ENCODE measurements at places on chromosomes 3 and 15.

- no peak for DNase-seq
These were observed 95.2 kb upstream of the RBMS3 start for GRCh38 chr3:29185706-29186105.

DNA sequence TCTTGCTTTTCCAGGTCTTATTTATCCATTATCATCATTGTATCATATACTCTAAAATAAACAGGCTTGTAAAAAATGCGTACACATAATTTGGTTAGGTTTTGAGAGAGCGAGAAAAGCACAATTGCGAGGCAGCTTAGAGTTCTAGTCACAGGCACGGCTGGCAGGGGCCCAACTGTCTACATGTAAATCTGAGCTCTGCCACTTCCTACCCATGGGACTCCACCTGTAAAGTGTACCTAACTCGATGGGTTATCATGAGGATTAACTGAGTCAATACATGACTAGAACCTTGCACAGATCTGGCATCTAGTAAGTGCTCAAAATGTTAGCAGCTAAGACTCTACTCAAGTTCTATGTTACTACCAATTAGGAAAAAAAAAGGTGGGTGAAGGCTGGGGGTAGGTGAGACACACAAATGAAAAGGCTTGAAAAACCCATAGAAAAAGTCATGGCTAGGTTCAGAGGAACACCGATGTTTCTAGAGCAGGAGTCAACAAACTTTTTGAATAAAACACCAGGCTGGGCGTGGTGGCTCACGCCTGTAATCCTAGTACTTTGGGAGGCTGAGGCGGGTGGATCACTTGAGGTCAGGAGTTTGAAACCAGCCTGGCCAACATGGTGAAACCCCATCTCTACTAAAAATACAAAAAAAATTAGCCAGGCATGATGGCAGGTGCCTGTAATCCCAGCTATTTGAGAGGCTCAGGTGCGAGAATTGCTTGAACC lies 36.2 kb downstream of the GLB1 start:
- DNase-seq, result no peak

GRCh38 chr15:70407955-70408354 lies 310.2 kb upstream of the TLE3 start:
- DNase-seq, result no peak

GRCh38 chr15:101675015-101675414 lies 22.8 kb upstream of the TM2D3 start:
- peak; percentile 55 for DNase-seq

GRCh38 chr3:42511201-42511600 lies 8.8 kb downstream of the VIPR1 start:
- DNase-seq, result no peak

DNA sequence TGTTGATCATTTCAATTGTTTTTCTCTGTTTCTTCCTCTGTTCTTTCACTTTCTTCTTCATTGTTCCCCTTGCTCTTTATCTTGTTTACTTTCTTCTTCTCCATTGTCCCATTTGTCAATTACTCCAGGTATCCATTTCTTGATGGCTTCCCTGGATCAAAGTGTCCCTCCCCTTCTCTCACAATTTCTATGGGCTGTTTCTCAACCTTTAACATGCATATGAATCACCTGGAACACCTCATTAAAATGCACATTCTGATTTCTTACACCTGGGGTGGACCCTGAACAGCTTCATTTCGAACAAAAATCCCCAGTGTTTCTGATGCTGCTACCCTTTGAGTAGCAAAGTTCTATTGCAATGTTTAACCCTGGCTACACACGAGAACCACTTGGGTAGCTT lies 454.8 kb downstream of the EPHA6 start:
- no peak for DNase-seq

GRCh38 chr3:157318639-157319288 lies 117.9 kb upstream of the PTX3 start:
- no peak for DNase-seq

- DNase-seq, result no peak
These were observed 172.6 kb downstream of the RBMS3 start for GRCh38 chr3:29453284-29454001.

- no peak for DNase-seq
These were observed 7.0 kb downstream of the ROPN1 start for GRCh38 chr3:123984957-123985356.

DNA sequence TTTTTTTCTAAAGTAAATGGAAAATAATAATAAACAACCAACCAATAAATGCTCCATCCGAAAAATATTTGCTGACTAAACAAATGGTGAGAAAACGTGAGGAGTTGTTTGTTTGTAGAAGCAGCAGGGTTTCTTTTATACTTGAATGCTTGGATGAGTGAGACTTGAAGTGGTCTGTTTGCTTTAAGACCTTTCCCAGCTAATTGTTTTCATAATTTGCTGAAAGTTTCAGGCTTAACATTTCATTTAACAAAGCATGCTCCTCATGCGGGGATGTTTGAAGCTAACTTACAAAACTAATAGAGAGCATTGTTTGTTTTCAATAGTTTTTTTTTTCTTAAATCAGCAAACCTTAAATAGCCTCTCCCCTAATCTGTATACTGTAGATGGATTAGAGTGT lies 484.6 kb downstream of the ROBO2 start:
- DNase-seq, result no peak

GRCh38 chr3:143559296-143559695 lies 289.0 kb downstream of the SLC9A9 start:
- DNase-seq, result no peak

GRCh38 chr3:244041-244440 lies 47.5 kb downstream of the CHL1 start:
- no peak for DNase-seq

GRCh38 chr3:18633002-18633401 lies 207.9 kb upstream of the SATB1 start:
- no peak for DNase-seq

DNA sequence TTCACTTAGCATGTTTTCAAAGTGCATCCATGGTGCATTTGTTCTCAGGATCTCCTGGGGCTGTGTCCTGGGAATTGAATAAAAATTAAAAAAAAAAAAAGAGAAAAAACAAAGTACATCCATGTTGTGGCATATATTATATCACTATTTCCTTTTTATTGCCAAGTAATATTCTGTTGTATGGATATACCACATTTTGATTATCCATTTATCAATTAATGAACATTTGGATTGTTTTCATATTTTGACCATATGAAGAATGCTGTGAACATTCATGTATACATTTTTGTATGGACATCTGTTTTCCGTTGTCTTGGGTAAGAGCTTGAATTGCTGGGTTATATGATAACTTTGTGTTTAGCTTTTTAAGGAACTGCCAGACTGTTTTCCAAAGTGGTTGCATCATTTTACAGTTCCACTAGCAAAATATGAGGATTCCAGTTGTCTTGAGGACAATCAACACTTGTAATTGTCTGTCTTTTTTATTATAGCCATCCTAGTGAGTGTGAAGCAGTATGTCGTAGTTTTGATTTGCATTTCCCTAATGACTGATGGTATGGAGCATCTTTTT lies 44.5 kb downstream of the CTDSPL2 start:
- DNase-seq, result no peak

- DNase-seq, result peak; percentile 100
These were observed 17.3 kb upstream of the HRH1 start for GRCh38 chr3:11136830-11137626.

DNA sequence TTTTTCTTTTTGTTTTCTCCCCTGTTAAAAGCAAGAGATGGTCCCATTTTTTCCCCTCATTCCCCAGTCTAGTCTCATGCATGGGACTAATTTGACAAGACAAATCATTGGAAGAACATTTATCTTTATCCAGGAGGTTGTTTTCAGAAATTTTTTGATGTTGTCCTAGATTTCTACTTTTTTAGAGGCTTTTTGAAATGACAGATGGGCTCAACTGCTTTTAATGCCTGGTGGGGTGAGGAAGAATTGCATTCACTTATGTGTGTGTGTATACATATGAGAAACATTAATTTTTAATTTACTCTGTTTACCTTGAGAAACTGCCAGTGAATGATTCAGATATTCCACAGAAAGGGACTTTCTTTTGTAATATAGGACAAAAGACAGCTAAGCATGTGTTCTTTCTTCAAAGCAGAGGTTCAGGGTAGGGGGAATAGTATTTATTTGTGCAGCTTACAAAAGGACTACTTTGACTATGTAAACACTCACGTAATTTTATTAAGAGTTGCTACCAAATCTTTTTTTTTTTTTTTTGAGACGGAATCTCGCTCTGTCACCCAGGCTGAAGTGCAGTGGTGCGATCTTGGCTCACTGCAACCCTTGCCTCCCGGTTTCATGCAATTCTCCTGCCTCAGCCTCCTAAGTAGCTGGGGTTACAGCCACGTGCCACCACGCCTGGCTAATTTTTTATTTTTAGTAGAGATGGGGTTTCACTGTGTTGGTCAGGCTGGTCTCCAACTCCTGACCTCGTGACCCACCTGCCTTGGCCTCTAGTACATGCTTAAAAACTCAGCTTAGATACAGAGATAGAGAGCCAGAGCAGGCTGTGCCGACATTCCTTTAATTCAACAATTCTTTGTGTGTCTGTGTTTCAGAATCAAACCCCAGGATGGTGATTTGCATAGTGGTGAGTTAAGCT lies 130.1 kb upstream of the RARB start:
- no peak for DNase-seq

DNA sequence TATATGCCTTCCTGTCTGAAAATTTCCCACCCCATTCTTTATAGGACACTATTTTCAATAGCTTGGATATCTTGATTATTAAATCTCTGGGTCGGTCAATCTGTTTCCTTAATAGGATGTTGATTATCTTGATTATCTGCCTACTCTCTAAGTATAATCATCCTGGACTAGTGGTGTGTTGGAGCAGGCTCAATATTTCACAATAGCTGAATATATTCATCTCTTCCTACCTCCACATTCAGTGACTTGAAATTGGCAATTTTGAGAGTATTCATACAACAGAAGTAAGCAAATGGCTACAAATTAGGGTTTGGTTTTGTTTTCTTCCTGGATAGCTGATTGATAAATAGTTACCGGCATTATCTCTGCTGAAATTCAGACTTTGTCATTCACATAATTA lies 1162.6 kb downstream of the ROBO1 start:
- no peak for DNase-seq

- no peak for DNase-seq
These were observed 58.4 kb downstream of the TRAK1 start for GRCh38 chr3:42149532-42149931.

GRCh38 chr3:53826048-53826447 lies 20.2 kb downstream of the CHDH start:
- DNase-seq, result no peak

GRCh38 chr3:97940034-97940433 lies 32.2 kb downstream of the RIOX2 start:
- no peak for DNase-seq

DNA sequence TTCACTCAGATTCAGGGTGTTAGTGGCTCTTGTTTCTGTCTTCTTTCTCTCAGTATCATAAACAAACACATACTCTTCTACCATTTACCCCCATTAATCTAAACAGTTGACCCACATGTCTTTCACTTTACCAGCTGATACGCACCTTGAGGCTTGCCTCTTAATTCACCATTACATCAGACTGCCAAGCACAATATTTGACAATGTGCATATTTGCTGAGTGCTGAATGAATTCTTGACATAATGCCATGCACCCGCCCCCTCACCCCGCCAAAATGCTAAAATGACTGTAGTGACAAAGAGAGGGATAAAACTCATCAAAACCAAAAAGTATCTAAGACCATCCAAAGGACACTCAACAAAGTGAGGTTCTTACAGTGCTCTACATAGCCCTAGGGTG lies 57.4 kb downstream of the NGLY1 start:
- no peak for DNase-seq

DNA sequence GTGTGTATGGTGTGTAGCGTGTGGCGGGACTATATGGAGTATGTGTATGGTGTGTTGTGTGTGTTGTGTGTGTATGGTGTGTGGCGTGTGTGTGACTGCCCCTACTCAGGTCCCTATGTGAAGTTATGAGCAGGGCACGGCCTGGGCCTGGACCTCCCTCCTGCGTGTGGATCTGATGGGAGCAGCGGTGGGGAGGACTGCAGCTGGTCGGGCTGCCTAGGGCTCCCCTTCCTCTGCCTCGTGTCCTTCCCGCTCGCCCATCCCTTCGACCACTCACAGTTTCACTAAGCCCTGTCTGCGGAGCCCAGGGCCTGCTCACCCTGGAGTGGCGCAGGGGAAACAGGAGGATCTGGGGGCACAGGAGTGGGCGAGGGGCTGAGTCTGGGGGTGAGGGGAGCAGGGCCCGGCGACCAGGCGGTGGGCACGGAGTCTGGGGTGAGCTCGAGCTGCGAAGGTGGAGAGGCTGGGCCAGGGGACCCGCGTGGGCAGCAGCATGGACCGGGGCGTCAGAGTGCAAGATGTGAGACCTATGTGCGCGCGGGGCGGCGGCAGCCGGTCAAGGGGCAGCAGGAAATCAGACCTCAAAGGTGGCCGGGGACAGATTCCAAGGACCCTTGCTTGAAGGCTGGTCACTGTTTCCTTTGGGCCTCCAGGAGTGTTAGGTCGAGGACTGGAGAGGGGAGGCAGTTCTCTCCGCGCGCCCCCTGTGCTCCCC lies 26.6 kb downstream of the GABRA5 start:
- no peak for DNase-seq

- DNase-seq, result no peak
These were observed 63.8 kb upstream of the ACP3 start for GRCh38 chr3:132253262-132253878.

DNA sequence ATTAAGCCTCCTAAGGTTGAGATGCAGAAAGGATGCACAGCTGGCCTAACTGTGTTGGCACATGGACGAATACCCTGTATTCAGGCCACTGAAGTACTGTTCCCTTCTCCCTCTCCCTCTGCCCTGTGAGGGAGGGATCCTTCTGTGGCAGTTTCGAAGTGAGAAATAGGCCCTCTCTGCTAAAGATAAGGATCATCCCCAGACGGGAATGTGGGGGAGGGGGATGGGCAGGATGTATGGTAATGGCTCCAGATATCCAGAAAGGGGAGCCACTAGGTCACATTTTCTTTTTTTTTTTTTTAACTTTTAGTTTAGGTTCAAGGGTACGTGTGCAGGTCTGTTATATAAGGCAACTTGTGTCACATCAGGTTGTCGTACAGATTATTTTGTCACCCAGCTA lies 463.1 kb downstream of the TBL1XR1 start:
- no peak for DNase-seq

GRCh38 chr3:105387122-105387751 lies 20.5 kb downstream of the ALCAM start:
- no peak for DNase-seq

- DNase-seq, result no peak
These were observed 18.6 kb downstream of the ACOX2 start for GRCh38 chr3:58518291-58518789.

DNA sequence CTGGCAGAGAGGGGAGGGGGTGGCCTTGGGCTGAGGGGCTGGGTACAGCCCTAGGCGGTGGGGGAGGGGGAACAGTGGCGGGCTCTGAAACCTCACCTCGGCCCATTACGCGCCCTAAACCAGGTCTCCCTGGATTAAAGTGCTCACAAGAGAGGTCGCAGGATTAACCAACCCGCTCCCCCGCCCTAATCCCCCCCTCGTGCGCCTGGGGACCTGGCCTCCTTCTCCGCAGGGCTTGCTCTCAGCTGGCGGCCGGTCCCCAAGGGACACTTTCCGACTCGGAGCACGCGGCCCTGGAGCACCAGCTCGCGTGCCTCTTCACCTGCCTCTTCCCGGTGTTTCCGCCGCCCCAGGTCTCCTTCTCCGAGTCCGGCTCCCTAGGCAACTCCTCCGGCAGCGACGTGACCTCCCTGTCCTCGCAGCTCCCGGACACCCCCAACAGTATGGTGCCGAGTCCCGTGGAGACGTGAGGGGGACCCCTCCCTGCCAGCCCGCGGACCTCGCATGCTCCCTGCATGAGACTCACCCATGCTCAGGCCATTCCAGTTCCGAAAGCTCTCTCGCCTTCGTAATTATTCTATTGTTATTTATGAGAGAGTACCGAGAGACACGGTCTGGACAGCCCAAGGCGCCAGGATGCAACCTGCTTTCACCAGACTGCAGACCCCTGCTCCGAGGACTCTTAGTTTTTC lies 4.9 kb downstream of the ISL2 start:
- DNase-seq, result no peak
